ENCODE measurements at places on chromosomes 5 and 9. TPM values are rescaled to one million over a fixed set of nuclear protein-coding genes. Genes with fewer than 3 reads are reported as not detected.

DNA sequence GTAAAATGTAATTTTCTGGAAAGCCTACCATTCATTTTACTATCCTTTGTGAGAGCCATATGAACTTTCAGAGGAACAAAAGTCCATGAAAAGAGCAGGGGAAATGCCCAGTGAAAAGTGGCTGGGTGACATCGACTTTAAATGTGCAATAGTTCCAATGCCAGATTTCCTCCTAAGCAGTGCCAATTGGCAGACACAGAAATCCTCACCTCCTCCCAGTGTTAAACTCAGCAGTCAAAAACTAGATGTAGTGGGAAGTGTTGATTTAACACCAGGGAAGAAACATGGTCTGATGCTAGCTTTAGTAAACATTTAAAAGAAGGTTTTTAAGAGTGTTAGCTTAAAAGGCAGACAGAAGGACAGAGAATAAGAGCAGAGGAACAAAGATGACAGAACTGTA lies 2055.2 kb downstream of the MAT2B start:
- DNase-seq: no peak

GRCh38 chr9:128927731-128928411 lies 7.1 kb downstream of the PHYHD1 start:
- peak; percentile 53 for DNase-seq

- DNase-seq: no peak
Observed at GRCh38 chr9:95952471-95952870, 77.0 kb downstream of the ERCC6L2 start.

DNA sequence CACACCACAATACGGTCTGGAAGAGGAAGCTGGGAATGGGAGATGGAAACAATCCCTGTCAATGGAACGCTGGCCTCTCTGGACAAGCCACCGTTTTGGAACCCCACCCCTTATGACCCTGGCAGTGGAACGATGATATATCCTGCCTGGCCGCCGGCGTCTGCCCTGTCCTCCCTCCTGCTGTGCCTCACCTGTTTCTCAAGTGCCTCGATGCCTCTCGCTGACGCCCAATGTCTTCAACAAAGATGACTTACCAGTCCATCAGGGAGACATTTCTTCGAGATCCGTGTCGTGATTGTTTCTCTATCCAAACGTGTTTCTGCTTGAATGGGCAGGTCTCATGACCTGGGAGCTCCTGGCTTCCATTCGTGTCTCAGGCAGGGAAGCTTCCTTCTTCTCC lies 476.5 kb downstream of the SPATA31A7 start:
- no peak for DNase-seq

DNA sequence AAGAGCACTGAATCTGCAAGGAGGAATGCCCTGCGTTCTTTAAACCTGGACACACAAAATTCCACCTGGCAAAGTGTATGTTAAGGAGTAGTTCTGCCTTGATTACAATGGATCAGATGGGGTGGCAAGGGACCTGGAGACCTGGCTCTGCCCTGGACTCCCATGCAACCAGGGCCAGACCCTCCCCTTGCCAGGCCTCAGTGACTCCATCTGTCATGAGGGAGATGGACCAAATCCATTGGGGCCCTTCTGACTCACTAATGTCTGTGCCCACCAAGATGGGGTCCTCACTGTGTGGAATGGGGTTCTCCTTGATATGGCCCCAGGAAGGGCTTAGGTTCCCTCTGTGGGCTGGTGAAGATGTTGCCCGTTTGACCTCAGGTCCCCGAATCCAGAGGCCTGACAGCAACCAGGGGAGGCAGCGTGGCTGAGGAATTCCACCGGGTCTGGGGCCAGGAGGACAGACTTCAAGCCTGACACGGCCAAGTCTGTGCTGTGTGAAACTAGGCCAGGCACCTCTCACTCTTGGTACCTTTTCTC lies 100.3 kb downstream of the PAX5 start:
- DNase-seq: no peak

- no peak for DNase-seq
Observed at GRCh38 chr5:148981353-148981752, 81.5 kb downstream of the SH3TC2 start.

GRCh38 chr5:130289132-130290088 lies 385.1 kb downstream of the CHSY3 start:
- DNase-seq: no peak

- no peak for DNase-seq
Observed at GRCh38 chr5:1517838-1518237, 5.9 kb downstream of the LPCAT1 start.

- DNase-seq: no peak
Observed at GRCh38 chr9:78320875-78321496, 24.1 kb downstream of the PSAT1 start.

DNA sequence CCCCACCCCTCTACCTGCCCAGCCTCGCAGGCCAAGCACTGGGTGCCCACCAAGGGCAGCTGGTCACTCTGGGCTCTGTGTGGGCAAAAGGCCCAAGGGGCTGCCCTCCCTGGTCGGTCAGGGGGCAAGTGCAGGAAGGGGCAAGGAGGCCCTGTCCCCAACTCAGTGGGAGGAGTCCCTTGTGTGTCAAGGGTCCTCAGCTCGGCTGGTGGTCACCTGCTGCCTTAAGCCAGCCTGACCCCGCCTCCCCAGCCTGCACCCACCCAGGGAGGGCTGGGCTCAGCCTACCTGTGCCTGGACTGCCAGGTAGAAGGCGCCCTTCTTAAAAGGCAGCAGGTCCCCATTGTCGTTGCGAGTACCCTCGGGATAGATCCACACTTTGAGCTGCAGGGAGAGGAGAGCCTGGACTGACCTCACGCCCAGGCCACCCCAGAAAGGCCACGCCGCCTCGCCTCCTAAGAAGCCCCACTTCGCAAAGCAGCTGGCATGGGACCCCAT lies 10.9 kb downstream of the AGPAT2 start:
- DNase-seq: no peak

GRCh38 chr5:142701673-142702311 lies 15.9 kb upstream of the FGF1 start:
- DNase-seq: no peak

DNA sequence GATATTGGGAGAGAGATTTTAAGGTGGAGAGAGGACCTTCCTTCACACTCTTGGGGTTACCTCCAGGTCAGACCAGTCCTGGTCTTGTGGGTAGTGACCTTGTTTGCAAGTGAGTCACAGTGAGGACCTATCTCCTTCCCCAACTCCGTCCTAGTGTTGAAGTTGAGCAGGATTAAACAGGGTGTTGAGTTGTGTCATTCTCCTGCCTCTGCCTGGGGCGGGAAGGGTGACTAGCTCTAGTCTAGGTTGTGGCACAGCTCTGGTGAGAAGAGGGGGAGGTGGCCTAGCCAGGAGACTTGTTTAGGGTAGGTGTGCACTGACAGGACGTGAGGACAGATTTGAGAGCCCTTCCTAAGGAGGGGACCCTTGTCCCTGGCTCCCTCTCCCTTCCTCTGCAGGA lies 119.6 kb upstream of the PITX1 start:
- DNase-seq: no peak

DNA sequence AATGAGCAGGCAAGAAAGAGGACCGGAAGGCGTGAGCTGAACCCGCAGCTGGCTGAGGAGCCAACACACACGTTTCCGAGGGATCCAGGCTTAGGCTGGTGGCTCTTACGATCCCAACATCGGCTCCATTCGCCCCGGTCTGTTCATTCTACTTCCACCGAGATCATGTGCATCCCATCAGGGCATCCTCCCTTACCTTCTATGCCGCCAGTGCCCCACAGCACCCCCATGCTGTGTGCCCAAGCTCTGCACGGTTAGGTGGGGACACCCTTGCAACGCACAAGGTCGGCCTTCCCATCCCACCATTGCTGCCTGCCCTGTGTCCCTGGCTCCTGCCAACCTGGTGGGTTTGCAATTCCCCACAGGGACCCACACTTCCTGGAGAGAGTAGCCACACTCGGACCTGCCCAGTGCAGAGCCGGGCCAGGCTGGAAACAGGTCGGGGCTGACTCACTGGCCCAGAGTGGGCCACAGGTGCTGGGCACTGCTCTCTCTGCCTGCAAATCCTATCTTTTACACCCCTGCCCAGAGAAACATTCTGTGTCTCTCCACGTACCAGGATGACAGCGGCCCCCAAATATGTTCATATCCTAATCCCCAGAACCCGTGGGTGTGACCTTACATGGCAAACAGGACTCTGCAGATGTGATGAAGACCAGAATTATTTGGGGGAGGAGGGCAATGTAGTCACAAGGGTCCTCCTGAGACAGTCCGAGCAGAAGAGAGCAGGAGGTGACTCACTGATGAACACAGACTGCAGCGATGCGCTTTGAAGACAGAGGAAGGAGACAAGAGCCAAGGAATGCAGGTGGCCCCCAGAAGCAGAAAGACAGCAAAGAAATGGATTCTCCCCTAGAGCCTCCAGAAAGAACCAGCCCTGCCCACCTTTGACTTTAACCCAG lies 182.2 kb downstream of the AUH start:
- DNase-seq: peak; percentile 7

DNA sequence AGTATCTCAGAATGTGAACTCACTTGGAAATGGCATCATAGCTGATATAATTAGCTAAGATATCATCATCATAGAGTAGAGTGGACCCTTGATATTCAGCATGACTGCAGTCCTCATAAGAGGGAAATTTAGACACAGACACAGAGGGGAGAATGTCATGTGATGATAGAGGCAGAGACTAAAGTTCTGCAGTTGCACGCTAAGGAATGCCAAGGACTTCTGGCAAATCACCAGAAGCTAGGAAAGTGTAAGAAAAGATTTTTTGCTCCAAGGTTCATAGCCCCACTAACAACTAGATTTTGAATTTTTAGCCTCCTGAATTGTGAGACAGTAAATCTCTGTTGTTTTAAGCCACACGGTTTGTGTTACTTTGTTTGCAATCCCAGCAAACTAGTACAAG lies 612.6 kb upstream of the ST8SIA4 start:
- no peak for DNase-seq

DNA sequence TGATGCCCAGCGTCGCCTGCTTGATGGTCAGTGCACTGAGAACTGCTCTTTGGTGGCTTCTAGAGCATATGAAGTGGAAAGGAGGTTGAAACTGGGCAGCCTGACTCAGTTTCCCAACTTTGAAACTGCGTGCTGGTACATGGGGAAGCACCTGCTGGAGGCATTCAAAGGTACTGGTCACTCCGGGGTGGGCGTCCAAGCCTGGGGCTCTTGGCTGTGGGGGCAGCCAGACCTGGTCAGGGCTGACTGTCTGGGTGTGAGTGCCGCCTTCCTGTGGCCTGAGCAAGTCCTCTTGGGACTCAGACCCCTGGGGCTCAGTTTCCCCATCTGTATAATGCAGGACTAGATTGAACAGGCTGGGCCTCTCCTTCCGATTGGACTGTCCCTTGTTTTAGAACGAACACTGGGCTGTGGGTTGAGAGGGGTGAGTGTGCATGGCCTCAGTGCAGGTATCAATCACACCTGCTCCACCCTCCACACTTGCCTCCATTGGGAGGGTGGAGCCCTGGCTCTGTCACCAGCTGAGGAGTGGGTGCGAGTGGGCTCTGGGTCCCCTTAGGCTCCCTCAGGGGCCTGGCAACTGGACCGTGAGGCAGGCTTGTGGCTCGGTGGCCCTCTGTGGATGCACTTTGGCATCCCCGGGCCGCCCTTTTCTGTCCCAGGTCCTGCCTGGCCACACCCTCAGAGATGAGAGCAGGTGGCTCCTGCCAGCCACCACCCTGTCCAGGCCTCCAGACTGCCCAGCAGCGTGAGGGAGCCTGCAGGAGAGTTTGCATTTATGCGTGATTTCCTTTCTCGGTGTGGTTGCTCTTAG lies 80.2 kb downstream of the PHF2 start:
- no peak for DNase-seq

DNA sequence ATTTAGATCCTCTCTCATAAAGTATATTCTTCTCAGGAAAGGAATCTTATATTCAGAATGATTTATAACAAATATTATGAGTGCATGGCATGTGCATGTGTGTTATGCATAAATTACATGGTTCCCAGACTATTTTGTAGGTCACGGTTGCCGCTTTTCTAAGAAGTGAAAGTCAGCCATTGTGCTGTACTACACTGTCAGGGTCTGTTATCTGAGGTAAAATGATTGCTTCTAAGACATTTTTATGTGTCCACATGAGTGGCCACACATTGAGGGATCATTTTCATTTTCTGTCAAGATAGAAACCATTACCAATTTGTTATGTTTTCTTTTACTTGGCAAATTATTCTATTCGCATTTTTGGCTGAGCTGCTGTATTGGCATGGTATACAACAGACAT lies 210.8 kb downstream of the CWC27 start:
- no peak for DNase-seq

- no peak for DNase-seq
Observed at GRCh38 chr9:135303280-135303647, 176.3 kb upstream of the PPP1R26 start.

Gene CSF1R
- total RNA-seq: 91.9 TPM

Gene ENHO
- 1.7 TPM for total RNA-seq

Gene PCDHGB1
- 4.6 TPM for total RNA-seq

Gene FAM240B
- not detected for total RNA-seq

Gene ECPAS
- 74.5 TPM for total RNA-seq
